Urinary bladder (tissue), 4 donors: ENCODE measurements at places on chromosomes 3 and 15. TPM values are rescaled to one million over a fixed set of nuclear protein-coding genes. Genes with fewer than 3 reads are reported as not detected.

- DNase-seq = no peak
Measured at GRCh38 chr3:52552089-52552488, 15.7 kb downstream of the UQCC5 start.

C3orf49 gene
- not detected for total RNA-seq

DNA sequence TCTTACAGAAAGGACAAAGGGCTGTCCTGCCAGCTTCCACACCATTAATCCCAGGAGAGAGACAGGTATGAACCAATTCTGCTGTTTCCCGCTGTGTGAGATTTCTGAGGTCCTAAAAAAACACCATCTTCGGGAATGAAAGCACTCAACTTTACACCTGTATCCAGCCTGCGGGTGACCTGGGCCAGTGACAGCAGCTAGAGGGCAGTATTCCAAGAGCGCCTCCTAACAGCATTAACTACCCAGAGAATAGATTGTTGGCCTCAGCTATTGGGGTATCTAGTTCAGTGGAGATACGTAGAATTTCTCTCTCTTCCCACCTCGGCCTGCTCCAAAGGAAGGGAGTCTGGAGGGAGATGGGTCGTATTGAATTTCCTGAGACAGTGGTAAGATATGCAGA is 55.1 kb downstream of the WDR76 start:
- DNase-seq = no peak

- no peak for DNase-seq
Measured at GRCh38 chr3:4848176-4848825, 130.9 kb upstream of the BHLHE40 start.

DNA sequence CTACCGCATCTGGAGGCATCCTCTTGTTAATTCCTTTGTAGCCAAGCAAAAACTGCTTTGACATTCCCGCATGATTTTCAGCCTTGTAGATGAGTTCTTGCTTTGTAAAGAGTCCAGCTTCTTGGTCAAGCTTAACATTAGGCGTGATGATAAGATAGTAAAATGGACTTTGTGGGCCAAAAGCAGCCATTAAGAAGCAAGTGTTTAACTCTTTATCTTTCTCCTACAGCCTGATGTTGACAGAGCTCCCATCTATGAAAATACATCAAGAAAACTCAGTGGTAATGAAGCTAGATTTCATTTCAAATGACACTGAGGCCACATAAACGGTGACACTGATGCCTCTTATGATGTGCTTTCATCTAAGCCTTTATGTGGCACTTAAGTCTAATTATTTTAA is 33.2 kb downstream of the FNDC3B start:
- no peak for DNase-seq

MED12L gene
- 3.1 TPM for total RNA-seq

GRCh38 chr15:80034629-80035028 is 24.8 kb upstream of the ZFAND6 start:
- DNase-seq = no peak

RHOV gene
- total RNA-seq = 9.3 TPM

ACP3 gene
- 3.2 TPM for total RNA-seq

- no peak for DNase-seq
Measured at GRCh38 chr15:31782951-31783350, 247.4 kb upstream of the CHRNA7 start.

- no peak for DNase-seq
Measured at GRCh38 chr3:108862865-108863798, 40.5 kb downstream of the TRAT1 start.

GRCh38 chr15:35141743-35142471 is 56.8 kb upstream of the NANOGP8 start:
- peak; percentile 50 for DNase-seq

BCHE gene
- 174 TPM for total RNA-seq

GRCh38 chr3:153746211-153746610 is 375.0 kb upstream of the ARHGEF26 start:
- DNase-seq = no peak

XPC gene
- total RNA-seq = 25.8 TPM

DNA sequence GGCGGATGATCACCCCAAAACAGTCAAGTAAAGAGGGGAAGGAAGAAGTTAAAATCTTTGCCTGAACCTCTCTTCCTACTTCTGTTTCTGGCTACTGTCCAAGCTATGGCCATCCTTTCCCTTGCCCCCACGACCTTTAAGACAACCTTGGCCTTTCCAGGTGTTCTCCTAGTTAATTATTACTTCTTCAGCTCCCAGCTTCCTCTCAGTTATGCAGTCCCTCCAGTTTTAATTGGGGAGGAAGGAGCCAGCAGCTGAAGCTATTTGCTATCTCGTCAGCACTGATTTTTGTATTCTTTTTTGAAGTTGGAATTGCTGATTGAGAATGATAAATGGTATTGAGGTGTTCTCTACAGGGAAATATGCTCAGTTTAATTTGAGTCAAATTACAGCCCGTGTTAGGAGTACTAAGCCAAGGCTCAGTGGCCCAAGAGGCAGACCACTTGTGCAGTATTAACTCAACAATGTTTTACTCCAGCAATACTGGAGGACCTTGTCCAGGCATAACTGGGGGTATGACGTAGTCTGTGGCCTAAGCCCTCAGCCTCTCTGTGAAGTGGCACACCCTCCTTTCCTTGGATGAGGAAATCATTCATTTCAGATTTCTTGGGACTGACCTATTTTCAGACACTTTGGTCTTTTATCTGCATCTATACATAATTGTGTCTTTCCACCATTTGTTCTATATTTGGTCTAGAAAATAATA is 336.9 kb downstream of the SLC9A9 start:
- no peak for DNase-seq

GRCh38 chr3:9422712-9423424 is 25.5 kb downstream of the SETD5 start:
- peak; percentile 97 for DNase-seq

SNTN gene
- total RNA-seq = not detected

DNA sequence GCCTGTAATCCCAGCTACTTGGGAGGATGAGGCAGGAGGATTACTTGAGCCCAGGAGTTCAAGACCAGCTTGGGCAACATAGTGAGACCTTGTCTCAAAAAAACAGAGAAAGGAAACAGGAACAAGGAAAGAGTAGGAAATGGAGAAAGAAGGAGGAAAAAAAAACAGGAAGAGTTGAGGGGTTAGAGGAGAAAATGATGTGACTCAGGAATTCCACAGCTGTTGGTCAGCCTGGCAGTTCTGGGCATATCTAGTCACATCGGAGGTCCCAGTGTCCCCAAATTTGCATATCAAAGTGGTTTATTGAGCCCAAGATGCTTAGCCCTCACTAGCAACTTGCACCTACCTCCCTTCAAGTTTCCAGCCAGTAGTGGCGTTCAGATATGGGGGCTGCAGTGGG is 18.8 kb upstream of the JMJD7 start:
- no peak for DNase-seq

- no peak for DNase-seq
Measured at GRCh38 chr3:120100711-120101110, 6.5 kb upstream of the GSK3B start.

DNA sequence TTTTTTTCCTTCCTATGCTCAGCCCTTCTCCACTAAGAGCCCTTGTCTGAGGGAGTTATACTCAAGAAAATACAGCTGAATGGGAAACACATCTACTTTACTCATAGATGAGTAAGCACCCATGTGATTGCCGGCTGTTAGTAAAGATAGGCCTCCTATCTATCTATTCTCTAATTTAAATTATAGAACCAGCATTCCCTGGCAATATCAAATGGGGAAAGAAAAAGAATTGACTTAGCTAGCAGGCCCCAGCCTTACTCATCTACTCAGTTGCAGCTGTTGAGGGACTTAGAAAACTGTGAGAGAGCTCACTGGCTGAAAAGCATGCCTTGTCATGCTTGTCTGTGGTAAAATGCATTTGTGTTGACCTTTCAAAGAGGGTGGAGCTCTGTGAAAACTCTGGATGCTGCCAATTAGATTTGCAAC is 116.9 kb upstream of the LRRFIP2 start:
- DNase-seq = no peak

- no peak for DNase-seq
Measured at GRCh38 chr3:151795276-151795675, 18.6 kb upstream of the AADAC start.

- DNase-seq = no peak
Measured at GRCh38 chr15:98955331-98955730, 52.3 kb downstream of the PGPEP1L start.

SLC51B gene
- total RNA-seq = not detected

DNA sequence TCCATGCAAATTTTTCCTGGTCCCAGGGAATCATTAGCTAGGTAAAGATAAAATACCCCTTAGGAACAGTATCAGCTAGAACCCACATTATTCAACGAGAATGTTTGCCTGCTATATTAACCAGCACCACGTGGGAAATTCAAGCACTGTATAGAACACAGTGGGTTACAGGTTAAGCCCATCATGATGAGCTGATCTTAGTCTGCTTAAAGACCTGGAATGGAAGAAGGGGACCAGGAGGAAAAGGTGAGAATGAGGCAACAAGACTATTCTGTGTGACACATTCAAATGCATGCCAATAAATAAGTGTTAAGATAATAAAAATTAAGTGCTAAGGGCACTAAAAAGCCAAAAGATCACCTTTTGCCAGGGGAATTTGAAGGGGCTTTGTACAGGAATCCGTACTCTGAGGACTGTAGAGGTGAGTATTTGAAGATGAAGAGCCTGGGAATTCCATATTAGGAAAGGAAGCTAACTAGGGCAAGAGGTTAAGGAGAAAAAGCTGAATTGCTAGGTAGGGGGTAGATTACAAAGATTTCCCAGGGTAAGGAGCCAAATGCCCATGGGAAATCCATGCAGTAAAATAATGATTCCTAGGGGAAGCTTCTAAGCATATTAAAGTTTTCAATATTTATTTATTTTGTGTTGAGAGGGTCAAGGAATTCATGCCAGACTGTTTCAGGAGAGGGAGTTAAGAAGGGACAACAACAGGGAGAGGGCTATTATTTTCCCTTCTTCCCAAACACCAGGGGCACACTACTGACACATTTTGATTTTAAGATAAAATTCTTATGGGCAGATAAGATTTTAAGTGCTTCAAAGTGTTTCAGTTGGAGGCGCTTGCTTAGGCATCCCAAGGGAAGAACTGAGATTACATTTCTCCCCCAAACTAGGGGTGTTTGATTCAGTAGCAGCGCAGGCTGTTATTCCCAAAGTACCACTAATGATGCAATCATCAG is 2.3 kb upstream of the MED12L start:
- DNase-seq = no peak

LACTB gene
- total RNA-seq = 14.4 TPM

DNA sequence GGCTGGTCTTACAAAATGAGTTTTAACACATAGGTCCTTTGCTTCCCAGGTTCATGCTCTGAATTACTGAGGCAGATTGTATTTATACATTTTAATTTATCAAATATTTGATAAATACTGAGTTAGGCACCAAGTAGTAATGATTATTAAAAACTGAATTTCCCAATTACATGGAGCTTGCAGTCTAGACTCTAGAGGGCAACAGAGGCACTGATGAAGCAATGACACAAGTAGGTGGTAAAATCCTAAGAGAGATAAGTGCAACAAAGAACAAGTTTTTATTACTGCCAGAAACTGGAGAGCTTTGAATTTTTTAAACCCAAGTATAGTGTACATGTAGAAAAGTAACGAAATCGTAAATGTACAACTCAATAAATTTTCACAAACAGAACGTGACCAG is 406.2 kb upstream of the RARB start:
- no peak for DNase-seq

- DNase-seq = no peak
Measured at GRCh38 chr3:3556078-3556477, 243.2 kb upstream of the LRRN1 start.

- DNase-seq = no peak
Measured at GRCh38 chr3:141385406-141386125, 17.3 kb downstream of the ZBTB38 start.

CFAP161 gene
- 0.90 TPM for total RNA-seq
